ENCODE measurements at places on chromosomes 2 and 18. TPM values are rescaled to one million over a fixed set of nuclear protein-coding genes. Genes with fewer than 3 reads are reported as not detected.

GRCh38 chr2:43486603-43487002 lies 109.2 kb downstream of the THADA start:
- H3K27ac ChIP-seq, result no peak overlapping the region
- H3K36me3 ChIP-seq, result no peaks in the 10 kb centered on the region

GRCh38 chr2:163475815-163476214 lies 260.0 kb downstream of the FIGN start:
- H3K36me3 ChIP-seq, result no peaks in the 10 kb centered on the region
- H3K4me1 ChIP-seq, result no peaks in the 10 kb centered on the region
- DNase-seq, result no peak
- no peak overlapping the region for H3K4me3 ChIP-seq

- H3K36me3 ChIP-seq, result no peaks in the 10 kb centered on the region
- no peaks in the 10 kb centered on the region for H3K27me3 ChIP-seq
- H3K4me3 ChIP-seq, result no peak overlapping the region
- H3K27ac ChIP-seq, result no peak overlapping the region
- DNase-seq, result no peak
These were observed 453 bp downstream of the KCNJ3 start for GRCh38 chr2:154698721-154699574.

DNA sequence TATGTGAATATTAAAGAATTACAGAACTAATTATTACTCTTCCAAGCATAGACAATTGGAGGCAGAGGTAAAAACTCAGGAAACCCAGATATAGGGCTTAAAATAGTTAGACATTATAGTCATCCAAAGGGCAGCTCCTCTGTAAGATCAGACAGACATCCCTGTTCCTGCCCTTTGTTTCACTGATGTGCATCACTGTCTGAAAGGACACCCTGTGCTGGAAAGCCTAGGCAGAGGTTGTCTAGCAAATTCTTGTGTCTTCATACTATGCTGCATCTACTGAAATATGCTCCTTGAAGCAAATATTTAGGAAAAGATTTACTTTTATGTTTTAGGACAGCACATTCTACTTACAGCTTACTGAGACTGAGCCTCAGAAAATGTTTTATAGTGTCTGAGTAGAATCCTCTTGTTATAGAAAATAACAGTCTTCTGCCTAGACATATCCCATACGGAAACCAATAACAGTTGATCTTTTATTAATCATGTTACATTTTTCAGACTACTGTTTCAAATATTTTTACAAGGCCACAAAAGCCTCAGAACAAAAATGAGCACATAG lies 977.3 kb upstream of the CDH2 start:
- no peaks in the 10 kb centered on the region for H3K4me1 ChIP-seq
- H3K4me3 ChIP-seq, result no peak overlapping the region
- no peaks in the 10 kb centered on the region for H3K27me3 ChIP-seq
- no peak for DNase-seq
- H3K27ac ChIP-seq, result no peak overlapping the region
- H3K36me3 ChIP-seq, result no peaks in the 10 kb centered on the region

GRCh38 chr2:68911246-68911645 lies 40.0 kb upstream of the BMP10 start:
- no peaks in the 10 kb centered on the region for H3K36me3 ChIP-seq
- no peaks in the 10 kb centered on the region for H3K27me3 ChIP-seq
- no peak for DNase-seq
- no peak overlapping the region for H3K4me3 ChIP-seq
- H3K4me1 ChIP-seq, result peaks cover 62% of the 10 kb centered on the region

DNA sequence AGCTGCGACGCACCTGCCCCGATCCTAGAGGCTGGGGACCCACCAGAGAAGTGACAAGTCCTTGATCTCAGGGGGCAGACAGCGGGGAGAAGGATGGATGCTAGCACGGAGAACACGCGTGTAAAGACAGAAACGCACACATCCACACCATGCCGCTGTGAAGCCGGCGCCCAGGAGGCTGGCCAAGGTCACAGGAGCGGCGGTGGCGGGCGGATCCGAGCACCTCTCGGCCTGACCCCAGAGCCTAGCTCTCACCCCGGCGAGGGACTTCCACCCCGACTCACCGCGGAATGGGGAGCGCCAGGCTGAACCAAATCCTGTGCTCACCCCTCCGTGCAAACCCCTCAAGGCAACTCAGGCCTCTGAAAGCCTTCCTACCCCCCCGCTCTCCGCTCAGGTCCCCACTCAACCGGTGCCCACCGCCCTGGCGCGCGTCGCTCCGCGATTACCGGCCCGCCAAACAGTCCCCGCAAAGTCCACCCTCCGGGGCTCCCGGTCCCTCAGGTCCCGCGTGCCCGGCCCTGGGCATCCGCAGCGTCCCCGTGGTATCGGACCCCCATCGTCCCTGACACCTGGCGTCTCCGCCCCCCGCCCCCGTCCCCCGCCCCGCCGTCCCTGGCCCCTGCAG lies 460 bp upstream of the LRRFIP1 start:
- H3K27ac ChIP-seq, result no peak overlapping the region
- no peaks in the 10 kb centered on the region for H3K27me3 ChIP-seq
- peaks cover 7% of the 10 kb centered on the region for H3K4me1 ChIP-seq
- no peaks in the 10 kb centered on the region for H3K36me3 ChIP-seq
- DNase-seq, result peak; percentile 24

DNA sequence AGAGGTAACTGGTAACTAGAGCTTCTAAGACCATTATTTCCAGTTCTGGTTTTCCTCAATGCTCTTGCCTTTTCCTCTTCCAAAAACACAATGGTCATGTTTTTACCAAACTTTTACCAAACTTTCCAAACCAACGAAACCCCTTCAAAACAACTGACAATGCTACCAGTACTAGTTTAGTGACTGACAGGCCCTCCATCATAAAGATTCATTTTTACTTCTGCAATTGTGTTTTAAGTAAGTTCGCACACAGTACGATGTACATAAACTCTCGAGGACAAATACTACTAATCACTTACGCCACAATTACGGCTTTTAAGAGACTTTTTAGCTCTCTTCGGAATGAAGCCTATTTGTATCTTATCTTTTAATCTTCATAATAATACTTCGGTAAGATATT lies 900 bp downstream of the C18orf32 start:
- H3K27me3 ChIP-seq, result no peaks in the 10 kb centered on the region
- peaks cover 55% of the 10 kb centered on the region for H3K36me3 ChIP-seq
- peaks cover 35% of the 10 kb centered on the region for H3K4me1 ChIP-seq
- peak overlapping the region; percentile 95 for H3K27ac ChIP-seq
- no peak for DNase-seq

GRCh38 chr2:221343524-221343923 lies 228.6 kb downstream of the EPHA4 start:
- no peak for DNase-seq
- no peaks in the 10 kb centered on the region for H3K27me3 ChIP-seq
- no peak overlapping the region for H3K4me3 ChIP-seq
- no peaks in the 10 kb centered on the region for H3K36me3 ChIP-seq
- no peak overlapping the region for H3K27ac ChIP-seq

Gene VWC2L
- not detected for total RNA-seq

Gene DCDC2C
- total RNA-seq, result not detected

Gene C2orf69
- 13.2 TPM for total RNA-seq
